Activated naive CD4-positive, alpha-beta T cell treated with Interleukin-2 at 50 U/mL for 16 hours (primary cell): ENCODE measurements at places on chromosomes 6 and 20.
A peak's percentile ranks its signal among the peaks of the same experiment; 100 is the strongest.

GRCh38 chr6:140825731-140826130 is 1307.0 kb upstream of the GJE1 start:
- DNase-seq: no peak

DNA sequence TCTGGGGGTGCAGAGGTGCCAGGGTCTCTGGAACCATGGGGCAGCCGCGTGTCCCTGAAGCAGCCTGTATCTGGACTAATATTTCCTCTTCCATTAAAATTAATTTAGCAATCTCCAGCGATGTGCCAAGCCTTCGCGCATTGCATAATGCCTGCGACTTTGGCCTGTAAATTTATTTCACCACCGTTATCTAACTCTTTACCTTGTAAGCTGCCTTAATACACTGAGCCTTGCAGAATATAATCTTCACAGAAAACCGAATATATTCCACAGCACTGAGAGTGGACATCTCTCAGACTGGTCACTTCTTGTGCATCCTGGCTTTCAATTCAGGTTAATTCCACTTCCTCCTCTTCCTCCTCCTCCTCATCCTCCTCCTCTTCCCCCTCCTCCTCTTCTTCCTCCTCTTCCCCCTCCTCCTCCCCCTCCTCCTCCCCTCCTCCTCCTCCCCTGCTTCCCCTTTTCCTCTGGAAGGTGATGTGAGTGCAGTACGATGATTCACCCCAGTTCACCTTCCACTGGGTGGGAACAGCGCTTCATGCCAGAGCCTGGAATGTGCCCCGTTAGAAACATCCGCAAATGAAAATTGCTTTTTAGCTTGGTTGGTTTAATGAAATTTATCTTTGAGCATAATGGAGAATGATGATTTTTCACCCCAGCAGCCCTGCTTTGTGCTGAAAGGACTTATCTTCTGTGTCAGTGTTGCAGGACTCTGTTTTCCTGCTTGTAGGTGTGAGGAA is 101.4 kb downstream of the CDH4 start:
- no peak for DNase-seq

GRCh38 chr6:44685213-44685612 is 297.7 kb downstream of the CDC5L start:
- no peak for DNase-seq

DNA sequence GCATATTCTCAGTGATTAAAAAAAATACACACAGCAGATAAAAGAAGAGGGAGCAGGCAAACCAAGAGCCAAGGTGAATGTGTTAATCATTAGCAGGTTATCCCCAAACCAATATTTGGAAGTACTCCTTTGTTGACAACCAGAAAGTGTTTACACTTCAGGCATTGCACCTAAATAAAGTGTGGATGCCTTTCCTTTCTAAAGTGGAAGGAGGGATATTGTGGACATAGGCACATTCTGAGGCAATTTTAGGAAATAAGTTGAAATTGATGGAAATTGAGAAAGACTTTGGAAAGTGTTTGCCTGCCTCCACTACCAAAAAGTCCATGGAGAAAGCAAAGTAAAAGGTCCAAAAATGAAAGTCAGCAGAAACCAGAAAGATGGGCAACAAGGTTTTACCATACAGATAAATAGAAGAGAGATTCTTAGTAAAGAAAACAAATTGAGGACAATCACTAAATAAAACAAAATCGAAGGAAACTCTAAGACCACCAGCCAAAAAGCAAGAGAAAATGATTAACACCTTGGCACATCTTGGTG is 22.9 kb downstream of the SLC17A2 start:
- DNase-seq: no peak

- no peak for DNase-seq
Observed at GRCh38 chr6:140275725-140276124, 901.3 kb upstream of the CITED2 start.

- DNase-seq: peak; percentile 13
Observed at GRCh38 chr6:42224222-42225028, 6.8 kb upstream of the MRPS10 start.

- no peak for DNase-seq
Observed at GRCh38 chr6:38371881-38372280, 267.8 kb downstream of the BTBD9 start.

DNA sequence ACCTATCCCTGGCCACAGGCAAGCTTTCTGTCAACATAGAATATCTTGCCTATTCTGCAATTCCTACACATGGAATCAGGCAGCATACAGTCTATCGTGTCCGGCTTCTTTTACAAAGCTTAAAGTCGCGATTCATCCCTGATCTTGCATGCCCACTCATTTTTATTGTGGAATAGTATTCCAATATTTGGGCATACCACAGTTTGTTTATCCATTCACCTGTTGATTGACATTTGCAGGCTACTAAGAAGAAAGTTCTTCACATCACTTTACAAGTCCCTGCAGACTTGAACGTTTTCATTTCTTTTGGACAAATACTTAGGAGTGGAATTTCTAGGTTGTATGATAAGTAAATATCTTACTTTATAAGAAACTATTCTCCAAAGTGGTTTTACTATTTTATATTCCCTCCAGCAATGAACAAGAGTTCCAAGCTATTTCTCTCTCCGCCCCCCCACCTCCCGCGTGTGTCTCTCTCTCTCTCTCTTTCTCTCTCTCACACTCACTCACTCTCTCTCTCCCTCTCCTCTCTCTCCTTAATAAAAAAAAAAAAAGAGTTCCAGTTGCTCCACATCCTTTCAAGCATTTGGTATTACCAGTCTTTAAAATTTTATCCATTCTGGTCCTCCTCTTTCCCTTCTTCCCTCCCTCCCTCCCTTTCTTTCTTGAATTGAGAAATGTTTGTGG is 1.1 kb upstream of the PLCB1 start:
- DNase-seq: no peak

DNA sequence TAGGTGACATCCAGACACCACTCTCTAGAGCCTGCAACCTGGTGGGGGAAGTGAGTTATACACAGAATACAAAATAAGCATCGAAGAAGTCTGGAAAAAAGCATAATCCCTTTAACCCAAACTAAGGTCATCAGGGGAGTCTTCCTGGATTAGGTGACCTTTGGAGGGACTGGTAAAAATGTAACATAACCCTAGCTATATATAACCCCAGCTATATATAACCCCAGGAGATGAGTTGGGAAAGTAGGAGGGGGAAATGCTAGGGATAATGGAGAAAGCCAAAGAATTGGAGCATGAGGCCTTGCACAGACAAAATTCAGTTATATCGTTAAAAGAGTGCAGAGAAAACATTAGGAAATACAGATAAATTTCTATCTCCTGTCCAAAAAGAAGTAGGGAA is 164.8 kb downstream of the QRSL1 start:
- no peak for DNase-seq

GRCh38 chr20:32960849-32961731 is 43.1 kb downstream of the SUN5 start:
- no peak for DNase-seq

- no peak for DNase-seq
Observed at GRCh38 chr6:29986179-29986781, 43.9 kb downstream of the HLA-A start.
